ENCODE measurements at places on chromosomes 2 and 18.

- no peak for DNase-seq
These were observed 155.8 kb upstream of the ALKAL2 start for GRCh38 chr2:443741-444140.

- no peak for DNase-seq
These were observed 7.2 kb downstream of the PMS1 start for GRCh38 chr2:189791338-189792042.

DNA sequence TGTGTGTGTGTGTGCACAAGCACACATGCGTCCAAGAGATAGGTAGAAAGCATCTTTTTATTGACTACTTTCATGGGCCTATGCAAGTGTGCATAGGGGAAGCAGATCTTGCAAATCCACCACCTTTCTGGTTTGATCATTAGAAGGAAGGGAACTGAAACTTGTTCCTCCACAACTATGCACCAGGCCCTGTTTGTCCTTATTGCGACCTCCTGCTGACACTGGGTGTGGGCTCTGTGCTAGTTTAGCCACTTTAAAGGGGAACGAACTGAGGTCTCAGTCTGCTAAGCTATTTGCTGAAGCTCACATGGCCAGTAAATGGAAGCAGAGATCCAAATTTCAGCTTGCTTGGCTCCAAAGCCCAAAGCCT lies 32.1 kb upstream of the INSIG2 start:
- no peak for DNase-seq

DNA sequence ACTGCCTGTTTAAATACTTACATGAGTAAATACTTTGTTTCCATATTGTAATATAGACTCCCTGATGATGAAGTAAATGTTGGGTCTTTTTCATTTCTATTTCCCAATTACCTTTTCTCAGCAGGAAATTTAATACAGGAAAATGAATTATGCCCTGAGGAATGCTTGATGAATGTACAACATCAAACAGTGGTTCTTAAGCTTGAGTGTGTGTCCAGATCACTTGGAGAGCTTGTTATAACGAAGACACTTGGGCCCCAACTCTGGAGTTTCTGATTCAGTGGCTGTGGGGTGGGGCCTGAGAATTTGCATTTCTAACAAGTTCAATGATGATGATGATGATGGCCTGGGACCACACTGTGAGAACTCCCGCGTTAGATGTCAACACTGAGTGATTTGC lies 7.1 kb upstream of the ME2 start:
- no peak for DNase-seq

GRCh38 chr2:39682066-39682692 lies 16.5 kb downstream of the TMEM178A start:
- DNase-seq: no peak
